Activated T-cell treated with anti-CD3 and anti-CD28 coated beads, Interleukin-2, amount 50 U/mL, for 72 hours (primary cell): ENCODE measurements at places on chromosomes 5 and 9.

GRCh38 chr5:82174128-82174918, 103.8 kb downstream of the RPS23 start:
- peak; percentile 74 for DNase-seq

- DNase-seq: no peak
These were observed 54.1 kb downstream of the NPR3 start for GRCh38 chr5:32765266-32765665.

DNA sequence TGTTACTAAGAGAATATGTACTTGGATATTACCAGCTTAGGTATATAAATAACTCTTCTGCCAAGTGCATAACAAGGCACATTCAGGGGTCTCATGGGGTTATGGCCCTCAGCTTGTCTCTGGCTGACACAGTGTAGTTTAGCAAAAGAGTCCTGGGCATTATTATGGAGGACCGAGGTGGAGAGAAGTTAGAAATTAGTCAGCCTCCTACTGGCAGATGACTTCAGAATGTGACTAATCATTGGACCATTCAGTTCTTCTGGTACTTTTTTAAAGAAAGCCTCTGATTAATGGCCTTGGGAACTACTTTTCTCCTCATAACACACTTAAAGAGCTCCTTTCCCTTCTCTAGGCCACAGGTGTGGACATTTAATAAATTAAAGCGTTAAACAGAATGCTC, 178.9 kb downstream of the SH3GL2 start:
- no peak for DNase-seq

DNA sequence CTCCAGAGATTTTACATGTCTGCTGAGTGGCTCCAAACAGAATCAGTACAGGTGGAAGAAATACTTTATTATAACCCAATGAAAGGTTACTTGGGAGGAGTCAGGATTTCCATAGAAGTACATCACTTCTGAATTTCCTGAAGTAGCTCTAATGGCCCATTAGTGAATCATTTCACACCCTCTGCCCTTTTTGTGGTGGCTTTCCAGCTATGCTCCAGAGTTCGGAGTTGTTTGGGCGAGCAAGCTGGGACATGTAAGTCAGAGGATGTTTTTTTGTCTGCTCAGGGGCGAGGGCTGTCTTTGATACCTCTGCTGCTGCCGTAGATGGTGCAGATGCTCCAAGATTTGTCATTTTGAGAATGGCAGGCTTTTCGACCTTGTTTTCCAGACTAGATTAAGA, 226.1 kb downstream of the GOLPH3 start:
- no peak for DNase-seq

- no peak for DNase-seq
These were observed 9.1 kb upstream of the GPSM1 start for GRCh38 chr9:136318111-136318775.

GRCh38 chr9:134967547-134967930, 49.8 kb upstream of the FCN1 start:
- DNase-seq: no peak

DNA sequence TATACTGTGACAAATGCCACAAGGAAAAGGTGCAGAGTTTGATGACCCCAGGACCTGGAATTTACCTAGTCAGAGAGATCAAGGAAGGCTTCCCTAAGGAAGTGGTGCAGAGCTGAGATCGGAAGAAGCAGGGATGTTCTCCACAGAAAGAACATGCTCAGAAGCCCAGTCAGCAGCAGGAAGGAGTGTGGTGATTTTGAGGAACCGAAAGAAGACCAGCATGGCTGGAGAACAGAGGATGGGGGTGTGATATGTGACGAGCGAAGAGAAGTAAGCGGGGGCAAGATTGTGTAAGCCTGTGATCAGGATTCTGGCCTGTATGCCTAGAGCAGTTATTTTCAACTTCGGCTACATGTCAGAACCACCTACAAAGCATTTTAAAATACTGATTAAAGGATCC, 18.7 kb upstream of the PIK3R1 start:
- DNase-seq: no peak

- DNase-seq: no peak
These were observed 96.8 kb upstream of the TAS2R1 start for GRCh38 chr5:9726931-9727330.

- DNase-seq: no peak
These were observed 152.7 kb downstream of the ADCY2 start for GRCh38 chr5:7548596-7548995.

DNA sequence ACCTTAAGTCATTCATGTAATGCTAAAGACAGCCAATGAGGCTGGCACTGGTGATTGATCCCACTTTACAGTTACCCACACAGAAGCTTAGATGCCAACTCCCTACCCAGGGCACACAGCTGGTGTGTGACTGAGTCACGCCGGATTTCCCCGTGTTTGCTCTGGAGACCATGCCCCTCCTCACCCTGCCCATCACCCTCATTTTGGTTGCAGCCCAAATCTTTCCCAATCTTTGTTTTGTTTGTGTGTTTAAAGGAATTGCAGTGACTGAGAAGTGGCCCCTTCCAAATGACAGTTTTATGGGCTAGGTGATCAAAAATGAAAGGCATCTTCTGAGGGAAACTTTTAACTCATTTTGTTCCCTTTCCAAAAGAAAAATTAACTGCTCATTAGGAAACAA, 10.9 kb downstream of the FBXL7 start:
- DNase-seq: no peak
